ENCODE measurements at places on chromosomes 4 and X. TPM values are rescaled to one million over a fixed set of nuclear protein-coding genes. Genes with fewer than 3 reads are reported as not detected.

DNA sequence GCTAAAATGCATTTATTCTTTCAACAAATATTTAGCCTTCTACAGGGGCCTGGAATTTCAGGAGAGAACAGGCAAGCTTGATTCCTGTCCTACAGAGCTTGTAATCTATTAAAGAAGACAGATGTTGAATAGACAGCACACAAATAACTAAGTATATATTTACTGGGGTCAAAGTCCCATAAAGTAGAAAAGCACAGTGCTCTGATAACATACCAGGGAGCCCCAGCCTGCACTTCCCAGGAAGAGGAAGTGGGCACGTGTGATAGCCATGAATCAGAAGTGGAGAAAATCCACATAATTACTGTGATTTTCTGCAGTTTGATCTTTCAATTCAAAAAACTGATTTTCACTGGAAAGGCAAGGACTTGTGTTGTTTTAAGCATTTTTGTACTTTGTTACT is 129.1 kb downstream of the EGF start:
- no peaks in the 10 kb centered on the region for H3K4me1 ChIP-seq
- no peak overlapping the region for H3K27ac ChIP-seq
- H3K36me3 ChIP-seq = no peaks in the 10 kb centered on the region

Gene CTAG1B
- polyA plus RNA-seq = not detected

Gene TMEM164
- polyA plus RNA-seq = 14.4 TPM

Gene SNCA
- polyA plus RNA-seq = 2.3 TPM

DNA sequence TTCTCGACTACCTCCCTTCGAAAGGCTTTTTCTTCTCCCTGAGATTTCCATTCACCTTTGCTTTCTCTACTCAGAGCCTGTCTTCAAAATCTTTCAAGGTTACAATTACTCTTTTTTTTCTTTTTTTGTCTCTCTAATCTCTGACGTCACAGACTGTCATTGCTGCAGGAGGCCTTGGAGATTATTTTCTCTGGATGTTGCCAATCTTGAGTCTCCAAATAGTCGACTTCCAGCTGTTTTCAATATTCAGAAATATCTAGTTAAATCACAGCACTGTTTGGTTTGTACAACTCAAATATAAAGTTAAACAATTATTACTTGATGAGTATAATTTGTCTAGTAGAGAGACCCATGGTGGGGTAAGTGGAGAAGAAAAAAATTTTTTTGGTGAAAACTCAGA is 359.0 kb upstream of the BOD1L1 start:
- no peaks in the 10 kb centered on the region for H3K27me3 ChIP-seq
- no peak for DNase-seq
- H3K4me1 ChIP-seq = no peaks in the 10 kb centered on the region
- no peak overlapping the region for H3K4me3 ChIP-seq
- H3K27ac ChIP-seq = no peak overlapping the region

- H3K36me3 ChIP-seq = no peaks in the 10 kb centered on the region
- H3K27me3 ChIP-seq = peaks cover 9% of the 10 kb centered on the region
- peak; percentile 40 for DNase-seq
- peak within 1 kb of the TSS; percentile 79 for H3K27ac ChIP-seq
- peak within 1 kb of the TSS; percentile 83 for H3K4me3 ChIP-seq
These were observed at the start of gene NDNF for GRCh38 chr4:121072224-121073003. TSS of gene NDNF (minus strand) at chr4:121072535. CDS start at chr4:121045837, 26,698 bp downstream.

- no peaks in the 10 kb centered on the region for H3K4me1 ChIP-seq
- H3K27me3 ChIP-seq = no peaks in the 10 kb centered on the region
These were observed 370.7 kb downstream of the GPAT3 start for GRCh38 chr4:83906561-83906960.

GRCh38 chrX:133265331-133265730 is 47.2 kb upstream of the TFDP3 start:
- no peaks in the 10 kb centered on the region for H3K4me1 ChIP-seq
- DNase-seq = no peak
- no peak overlapping the region for H3K4me3 ChIP-seq
- H3K27ac ChIP-seq = no peak overlapping the region
- no peaks in the 10 kb centered on the region for H3K36me3 ChIP-seq
- no peaks in the 10 kb centered on the region for H3K27me3 ChIP-seq
